ENCODE measurements at places on chromosomes 7 and 10.

DNA sequence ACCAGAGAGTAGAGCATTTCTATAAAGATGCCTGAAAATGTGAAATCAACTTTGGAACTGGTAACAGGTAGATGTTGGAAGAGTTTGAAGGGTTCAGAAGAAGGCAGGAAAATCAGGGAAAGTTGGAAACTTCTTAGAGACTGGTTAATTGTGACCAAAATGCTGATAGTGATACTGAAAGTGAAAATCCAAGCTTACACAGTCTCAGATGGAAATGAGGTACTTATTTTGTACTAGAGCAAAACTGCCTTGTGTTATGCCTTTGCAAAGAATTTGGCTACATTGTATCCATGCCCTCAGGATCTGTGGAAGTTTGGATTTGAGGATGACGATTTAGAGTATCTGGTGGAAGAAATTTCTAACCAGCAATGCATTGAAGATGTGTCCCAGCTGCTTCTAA lies 430.6 kb upstream of the KCND2 start:
- DNase-seq, result no peak

DNA sequence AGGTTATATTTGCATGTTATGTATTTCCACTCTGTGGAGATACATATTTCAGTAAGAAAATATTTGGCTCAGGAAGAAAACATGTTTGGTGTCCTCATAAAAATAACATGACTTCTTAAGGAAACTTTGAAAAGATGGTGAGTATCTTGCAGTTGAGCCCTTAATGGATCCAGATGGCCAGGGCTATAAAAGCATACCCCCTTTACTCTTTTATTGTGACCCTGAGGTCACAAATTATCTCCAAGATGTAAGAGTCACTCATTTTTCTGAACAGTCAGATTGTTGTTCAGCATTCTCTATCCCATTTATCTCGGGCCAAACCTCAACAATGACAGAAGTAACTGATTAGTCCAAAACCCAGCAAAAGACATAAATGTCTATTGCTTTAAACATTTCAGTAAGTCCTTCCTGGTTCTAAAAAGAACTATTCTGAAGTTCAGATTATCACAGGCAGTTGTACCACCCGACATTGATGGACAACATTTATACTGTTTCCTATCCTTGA lies 539.4 kb downstream of the PARD3 start:
- no peak for DNase-seq

DNA sequence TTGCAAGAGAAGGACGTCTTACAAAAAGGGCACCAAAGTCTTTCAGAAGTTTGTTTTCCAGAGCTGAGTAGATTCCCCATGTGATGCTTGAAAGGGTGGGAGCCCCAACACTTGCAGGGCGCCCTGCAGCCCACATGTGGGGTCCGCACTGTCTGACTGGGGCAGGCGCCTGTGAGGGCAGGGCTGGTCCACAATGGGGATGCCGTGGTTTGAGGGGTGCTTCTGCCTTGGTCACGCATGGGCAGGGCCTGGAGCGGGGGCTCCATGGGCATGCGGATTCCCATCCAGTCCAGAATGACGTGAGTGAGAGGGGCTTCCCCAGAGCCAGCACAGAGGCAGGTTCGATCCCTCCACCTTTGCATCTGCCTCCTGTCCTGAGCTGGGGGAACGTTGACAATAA lies 101.5 kb upstream of the SHH start:
- DNase-seq, result no peak

- no peak for DNase-seq
Observed at GRCh38 chr7:8938044-8938805, 504.8 kb downstream of the NXPH1 start.

GRCh38 chr7:155477476-155477875 lies 19.5 kb downstream of the EN2 start:
- no peak for DNase-seq

DNA sequence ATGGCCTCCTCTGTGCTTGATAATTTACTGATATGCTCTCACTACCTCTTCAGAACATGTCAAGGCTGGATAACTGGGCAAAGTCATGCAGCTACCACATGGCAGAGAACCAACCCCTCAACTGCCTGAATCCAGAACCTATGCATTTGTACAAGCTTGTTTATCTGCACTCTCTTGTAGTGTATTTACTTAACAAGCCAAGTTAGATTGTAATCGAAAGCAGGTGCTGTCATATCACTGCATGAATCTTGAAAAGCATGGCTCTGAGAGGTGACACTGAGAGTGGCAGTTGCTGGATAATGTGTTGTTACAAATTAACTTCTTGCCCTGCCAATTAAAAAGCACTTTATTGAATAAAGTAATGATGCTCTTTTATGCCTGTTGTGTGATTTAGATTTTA lies 588.6 kb downstream of the NRG3 start:
- no peak for DNase-seq

DNA sequence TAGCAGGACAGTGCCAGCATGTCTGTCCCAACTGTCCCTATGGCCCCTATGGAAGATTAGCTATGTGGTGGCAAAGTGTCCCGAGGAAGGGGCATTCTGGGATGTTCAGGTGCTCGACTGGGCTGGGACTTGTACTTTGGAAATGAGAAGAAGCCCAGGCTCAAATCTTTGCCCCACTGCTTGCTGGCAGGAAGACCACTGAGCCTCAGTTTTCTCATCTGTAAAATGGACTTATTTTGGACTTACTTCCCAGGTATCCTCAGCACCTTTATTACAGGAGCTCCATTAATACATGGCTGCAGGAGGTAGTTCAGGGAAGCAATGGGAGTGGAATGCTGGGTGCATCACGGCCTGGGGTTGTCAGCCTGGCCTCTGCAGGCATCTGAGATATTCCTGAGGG lies 71.2 kb downstream of the LHPP start:
- no peak for DNase-seq

GRCh38 chr7:40697653-40698052 lies 562.8 kb downstream of the SUGCT start:
- no peak for DNase-seq

- DNase-seq, result no peak
Observed at GRCh38 chr7:85237721-85238120, 50.9 kb upstream of the SEMA3D start.

Measured in MG63 (cell line).